ENCODE measurements at places on chromosomes 11 and 22. TPM values are rescaled to one million over a fixed set of nuclear protein-coding genes. Genes with fewer than 3 reads are reported as not detected.

Gene ADAMTS8
- polyA plus RNA-seq: 0.07 TPM

Gene IGSF9B
- polyA plus RNA-seq: not detected

Gene CCDC83
- polyA plus RNA-seq: not detected

Gene CNTN5
- polyA plus RNA-seq: 0.01 TPM

Gene ART1
- polyA plus RNA-seq: not detected

Gene SESN3
- 1.3 TPM for polyA plus RNA-seq

Gene DUSP8
- 0.06 TPM for polyA plus RNA-seq

Gene C11orf54
- polyA plus RNA-seq: 60.8 TPM

Gene OR8G1
- not detected for polyA plus RNA-seq

Gene CARNS1
- 0.19 TPM for polyA plus RNA-seq

Gene BLID
- polyA plus RNA-seq: 0.18 TPM

Gene DEPDC7
- polyA plus RNA-seq: 21.0 TPM

Gene OR5T2
- polyA plus RNA-seq: not detected

Gene DDIAS
- 0.32 TPM for polyA plus RNA-seq

Gene LRRN4CL
- 0.06 TPM for polyA plus RNA-seq

Gene GTF2H1
- 12.0 TPM for polyA plus RNA-seq

Gene OR5D18
- polyA plus RNA-seq: not detected

Gene OR8D1
- polyA plus RNA-seq: not detected

Gene VWA5A
- 3.4 TPM for polyA plus RNA-seq

Gene MPZL3
- 2.5 TPM for polyA plus RNA-seq

Gene PKDREJ
- 0.03 TPM for polyA plus RNA-seq

Gene BTBD18
- 0.13 TPM for polyA plus RNA-seq

Gene VWCE
- 6.0 TPM for polyA plus RNA-seq

Gene OR52I2
- polyA plus RNA-seq: not detected

Gene MRGPRE
- not detected for polyA plus RNA-seq

Gene SHANK2
- polyA plus RNA-seq: 5.4 TPM

Gene MUC5AC
- not detected for polyA plus RNA-seq

Gene DEFB131B
- polyA plus RNA-seq: not detected

Gene NLRP10
- not detected for polyA plus RNA-seq

Gene SLC22A25
- polyA plus RNA-seq: 13.3 TPM

Gene PTPN5
- polyA plus RNA-seq: not detected

Gene CABP7
- polyA plus RNA-seq: not detected

Gene NCAPD3
- polyA plus RNA-seq: 14.1 TPM

Gene BDNF
- 0.06 TPM for polyA plus RNA-seq

Gene SCARF2
- 0.15 TPM for polyA plus RNA-seq

Gene FAT3
- polyA plus RNA-seq: 0.08 TPM

Gene MS4A12
- polyA plus RNA-seq: not detected

Gene TAGLN
- 24.6 TPM for polyA plus RNA-seq

Gene SLC22A6
- not detected for polyA plus RNA-seq

Gene CASP5
- 0.18 TPM for polyA plus RNA-seq

Gene CNTF
- 0.25 TPM for polyA plus RNA-seq

Gene SLC29A2
- polyA plus RNA-seq: 1.2 TPM

Gene ADORA2A
- 3.5 TPM for polyA plus RNA-seq

Gene RAB39A
- 0.14 TPM for polyA plus RNA-seq

Gene C11orf91
- not detected for polyA plus RNA-seq

Gene OR6T1
- polyA plus RNA-seq: not detected

Gene ARHGAP20
- polyA plus RNA-seq: 0.67 TPM

Gene LRP4
- polyA plus RNA-seq: 0.88 TPM

Gene KLHL35
- 0.15 TPM for polyA plus RNA-seq

Gene IZUMO1R
- polyA plus RNA-seq: 0.21 TPM

Gene NEFH
- polyA plus RNA-seq: 0.04 TPM

Gene RIMBP3B
- polyA plus RNA-seq: 0.01 TPM

Gene GLB1L2
- polyA plus RNA-seq: 0.36 TPM

Gene OR5B21
- polyA plus RNA-seq: not detected

Gene MS4A3
- 0.25 TPM for polyA plus RNA-seq

Gene KCNK4
- not detected for polyA plus RNA-seq

Gene TYR
- not detected for polyA plus RNA-seq

Gene ATG2A
- 15.6 TPM for polyA plus RNA-seq
